ENCODE measurements at places on chromosomes 16 and 17. TPM values are rescaled to one million over a fixed set of nuclear protein-coding genes. Genes with fewer than 3 reads are reported as not detected.

- H3K4me3 ChIP-seq = no peak overlapping the region
- no peak for DNase-seq
- H3K27ac ChIP-seq = no peak overlapping the region
- H3K4me1 ChIP-seq = no peaks in the 10 kb centered on the region
- H3K27me3 ChIP-seq = no peaks in the 10 kb centered on the region
These were observed 8.4 kb upstream of the SHCBP1 start for GRCh38 chr16:46629331-46630219.

- no peaks in the 10 kb centered on the region for H3K27me3 ChIP-seq
- H3K4me3 ChIP-seq = no peak overlapping the region
- H3K27ac ChIP-seq = no peak overlapping the region
- no peak for DNase-seq
- no peaks in the 10 kb centered on the region for H3K4me1 ChIP-seq
- H3K36me3 ChIP-seq = no peaks in the 10 kb centered on the region
These were observed 449.5 kb upstream of the PSMD7 start for GRCh38 chr16:73847090-73847489.

DNA sequence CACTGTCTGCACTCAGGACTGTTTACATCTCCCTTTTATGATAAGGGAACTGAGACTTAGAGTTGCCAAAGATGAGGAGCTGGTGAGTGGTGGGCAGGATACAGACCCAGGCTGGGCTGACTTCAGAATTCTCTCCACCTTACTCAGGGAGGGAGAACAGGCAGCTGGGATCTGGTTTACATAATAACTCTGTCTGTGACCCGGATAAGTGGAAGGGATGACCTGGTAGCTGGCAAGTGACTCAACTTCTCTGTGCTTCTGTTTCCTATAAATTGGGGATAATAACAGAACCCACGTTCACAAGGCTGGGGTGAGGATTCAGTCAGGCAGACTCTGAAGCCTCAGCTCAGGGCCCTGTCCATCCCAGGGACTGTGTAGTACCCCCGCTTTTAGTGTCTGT, 2.6 kb downstream of the SNX20 start:
- H3K4me1 ChIP-seq = no peaks in the 10 kb centered on the region
- no peaks in the 10 kb centered on the region for H3K36me3 ChIP-seq
- DNase-seq = no peak
- no peaks in the 10 kb centered on the region for H3K27me3 ChIP-seq
- H3K27ac ChIP-seq = no peak overlapping the region

KLHDC4 gene
- total RNA-seq = 49.2 TPM
